Neuronal stem cell (in vitro differentiated cells): ENCODE measurements at places on chromosomes 12 and 14.

DNA sequence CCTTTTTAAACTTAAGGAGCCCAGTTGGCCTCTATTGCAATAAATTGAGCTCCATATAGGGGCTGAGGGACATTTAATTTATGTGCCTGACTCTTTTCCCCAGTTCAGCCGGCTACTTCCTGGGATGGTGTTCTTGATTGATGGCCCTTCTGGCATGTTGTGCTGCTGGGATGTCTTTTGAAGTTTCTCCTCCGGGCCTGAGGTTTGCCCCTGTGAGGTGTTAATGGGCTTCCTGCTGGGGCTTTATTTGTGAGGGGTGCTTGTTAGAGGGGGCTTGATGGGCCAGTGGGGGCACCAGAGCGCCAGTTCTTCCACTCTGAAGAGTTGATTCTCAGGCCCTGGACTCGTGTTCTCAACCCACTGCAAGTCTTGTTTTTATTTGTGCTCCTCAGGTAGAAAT is 69.6 kb downstream of the CHST11 start:
- no peak overlapping the region for H3K4me3 ChIP-seq
- H3K36me3 ChIP-seq, result no peaks in the 10 kb centered on the region
- no peak overlapping the region for H3K27ac ChIP-seq
- H3K4me1 ChIP-seq, result peaks cover 7% of the 10 kb centered on the region
- no peaks in the 10 kb centered on the region for H3K27me3 ChIP-seq
- no peak for DNase-seq

GRCh38 chr12:40313928-40314327 is 89.1 kb downstream of the LRRK2 start:
- H3K27ac ChIP-seq, result no peak overlapping the region
- no peaks in the 10 kb centered on the region for H3K36me3 ChIP-seq
- H3K4me1 ChIP-seq, result no peaks in the 10 kb centered on the region
- no peak for DNase-seq
- H3K27me3 ChIP-seq, result no peaks in the 10 kb centered on the region

DNA sequence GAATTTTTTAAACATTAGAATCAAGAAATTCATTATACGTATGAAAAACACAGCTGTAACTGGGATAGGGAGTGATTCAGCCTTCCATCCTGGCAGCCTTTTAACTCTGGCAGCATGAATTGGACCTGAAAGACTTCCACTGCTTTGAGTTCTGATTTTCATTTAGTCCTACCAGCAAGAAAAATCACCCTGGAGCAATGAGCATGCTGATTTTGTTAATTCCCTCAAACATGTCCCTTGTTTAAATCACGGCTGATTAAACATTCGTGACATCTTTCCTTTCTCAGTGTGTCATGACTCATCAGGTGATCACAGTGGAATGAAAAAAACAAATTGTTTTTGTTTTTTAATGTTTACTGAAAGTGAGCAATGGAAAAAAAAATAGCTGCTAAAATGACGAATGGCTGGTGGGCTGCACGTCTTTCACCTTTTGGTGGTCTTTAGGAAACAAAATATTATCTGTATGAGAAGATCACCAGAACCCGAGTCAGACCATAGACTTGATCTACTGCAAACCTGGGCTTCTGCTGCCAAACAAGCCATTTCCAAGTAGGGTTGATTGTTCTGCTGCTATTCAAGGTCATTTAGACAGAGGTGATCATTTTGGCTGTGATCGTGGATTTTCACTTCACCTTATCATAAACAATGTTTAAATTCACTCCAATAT is 67.0 kb upstream of the CAND1 start:
- H3K4me3 ChIP-seq, result no peak overlapping the region
- H3K27me3 ChIP-seq, result no peaks in the 10 kb centered on the region
- H3K4me1 ChIP-seq, result no peaks in the 10 kb centered on the region
- DNase-seq, result no peak

DNA sequence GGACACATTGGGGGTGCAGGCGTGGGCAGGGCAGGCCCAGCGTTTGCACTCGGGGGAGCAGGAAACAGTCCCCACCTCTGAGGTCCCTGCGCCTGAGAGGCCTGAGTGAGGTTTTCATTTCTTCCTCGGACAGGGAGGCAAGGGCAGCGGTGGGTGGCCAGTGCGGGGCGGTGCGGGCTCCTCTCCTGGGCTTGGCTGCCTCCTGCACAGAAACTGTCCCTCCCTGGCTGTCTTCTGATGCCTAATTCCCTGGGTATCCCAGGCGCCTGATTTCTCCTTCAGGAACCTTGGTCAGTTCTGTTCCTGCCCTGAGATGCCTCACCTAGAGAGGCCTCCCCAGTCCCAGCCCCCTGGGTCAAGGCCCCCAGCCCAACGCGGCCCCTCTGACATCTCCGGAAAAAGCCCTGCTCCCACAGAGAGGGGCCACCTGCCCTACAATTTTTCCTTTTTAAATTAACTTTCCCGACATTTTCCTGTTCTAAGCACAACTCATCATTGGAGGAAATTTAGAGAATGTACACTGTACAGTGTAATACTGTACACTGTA is 260.3 kb downstream of the ADGRD1 start:
- H3K4me1 ChIP-seq, result peaks cover 13% of the 10 kb centered on the region
- H3K27ac ChIP-seq, result no peak overlapping the region
- no peaks in the 10 kb centered on the region for H3K36me3 ChIP-seq
- H3K4me3 ChIP-seq, result no peak overlapping the region
- peaks cover 7% of the 10 kb centered on the region for H3K27me3 ChIP-seq
- DNase-seq, result no peak

DNA sequence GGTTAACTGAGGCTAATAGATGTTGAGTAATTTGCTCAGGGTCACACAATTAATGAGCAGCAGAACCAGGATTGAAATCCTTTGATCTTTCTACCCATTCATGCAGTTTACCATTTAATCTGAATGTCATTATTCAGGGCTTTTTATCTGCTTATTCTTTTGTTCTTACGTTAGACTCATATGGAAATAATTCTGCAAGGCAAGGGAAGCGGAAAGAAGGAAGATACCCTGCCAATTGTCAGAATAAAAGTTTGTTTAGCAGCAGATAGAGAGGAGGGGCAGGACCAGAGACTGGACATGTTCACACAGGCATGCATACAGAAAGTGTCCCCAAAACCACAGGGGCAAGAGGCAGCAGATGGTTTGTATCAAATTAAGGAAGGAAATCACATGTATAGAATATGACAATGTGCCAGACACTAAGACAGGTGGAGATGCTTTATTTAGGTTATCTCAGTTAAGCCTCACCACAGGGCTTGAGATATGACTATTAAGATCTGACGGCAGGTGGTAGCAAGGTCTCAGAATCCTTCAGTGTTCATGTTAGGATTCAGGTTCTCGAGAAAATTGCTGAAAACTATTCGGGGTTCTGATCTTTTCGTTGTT is 29.8 kb downstream of the BRMS1L start:
- no peak for DNase-seq

DNA sequence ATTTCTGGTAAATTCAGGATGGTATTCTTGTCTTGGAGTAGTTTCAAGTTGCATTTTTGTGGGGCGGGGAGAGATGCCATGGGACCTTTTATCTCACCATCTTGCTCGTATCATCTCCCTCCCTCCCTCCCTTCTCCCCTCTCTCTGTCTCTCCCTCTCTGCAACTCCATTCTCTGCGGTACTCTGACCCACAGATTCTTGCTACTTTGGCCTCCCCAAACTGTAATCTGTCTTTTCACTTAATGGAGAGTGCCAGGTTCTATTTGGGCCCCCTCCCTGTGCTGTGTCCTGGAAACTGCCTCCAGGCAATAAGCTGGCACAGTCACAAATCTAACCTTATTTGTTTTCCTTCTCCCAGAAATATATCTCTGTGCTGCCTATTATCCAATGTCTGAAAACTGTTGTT is 175.2 kb downstream of the PAWR start:
- no peaks in the 10 kb centered on the region for H3K36me3 ChIP-seq
- no peak overlapping the region for H3K4me3 ChIP-seq
- no peak for DNase-seq
- H3K4me1 ChIP-seq, result no peaks in the 10 kb centered on the region
- no peaks in the 10 kb centered on the region for H3K27me3 ChIP-seq
- no peak overlapping the region for H3K27ac ChIP-seq

- H3K4me1 ChIP-seq, result no peaks in the 10 kb centered on the region
- no peak overlapping the region for H3K27ac ChIP-seq
- no peak for DNase-seq
- H3K36me3 ChIP-seq, result no peaks in the 10 kb centered on the region
These were observed 1559.9 kb upstream of the FLRT2 start for GRCh38 chr14:83969998-83970397.
